ENCODE measurements at places on chromosomes 6 and 20.

- H3K4me1 ChIP-seq: no peaks in the 10 kb centered on the region
- H3K27ac ChIP-seq: no peak overlapping the region
- H3K4me3 ChIP-seq: no peak overlapping the region
- H3K36me3 ChIP-seq: no peaks in the 10 kb centered on the region
- H3K27me3 ChIP-seq: peaks cover 2% of the 10 kb centered on the region
Observed at GRCh38 chr6:169893624-169894023, 142.2 kb downstream of the ERMARD start.

DNA sequence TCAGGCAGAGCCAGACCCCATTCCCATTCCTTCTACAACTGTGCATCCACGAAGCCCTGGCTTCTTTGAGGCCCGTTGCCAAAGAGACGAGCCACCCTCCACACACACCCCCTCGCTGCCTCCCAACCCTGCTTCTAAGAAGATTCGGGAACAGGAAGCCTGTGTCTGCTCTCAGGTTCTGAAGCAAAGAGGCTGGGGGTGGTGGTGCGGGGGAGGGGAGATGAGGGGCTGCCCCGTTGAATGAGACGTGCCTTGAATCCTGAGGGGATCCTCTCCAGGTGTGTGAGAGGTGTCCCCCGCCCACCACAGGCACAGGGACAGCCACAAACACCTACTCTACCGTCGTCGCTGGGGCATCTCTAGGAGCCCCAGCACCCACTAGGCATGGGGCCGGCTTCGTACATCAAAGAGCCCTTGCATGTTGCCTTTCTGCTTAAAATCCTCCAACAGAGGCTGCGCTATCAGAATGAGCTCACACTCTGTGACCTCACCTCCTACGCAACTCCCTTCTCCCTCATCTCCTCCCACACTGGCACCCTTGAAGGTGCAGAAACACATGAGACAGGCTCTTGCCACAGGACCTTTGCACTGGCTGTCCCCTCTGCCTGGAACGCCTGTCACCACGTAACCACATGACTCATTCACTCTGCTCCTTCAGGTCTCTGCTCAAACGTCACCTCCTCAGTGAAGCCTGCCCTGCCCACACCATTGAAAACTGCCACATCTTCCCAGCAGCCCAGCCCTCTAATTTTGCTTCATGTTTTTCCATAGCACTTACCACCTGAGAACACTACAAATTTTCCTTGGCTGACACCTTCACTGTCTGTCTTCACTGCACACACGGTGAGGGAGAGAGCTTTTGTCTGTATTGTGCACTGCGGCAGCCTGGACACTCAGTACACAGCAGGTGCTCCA is 58.5 kb downstream of the PREX1 start:
- no peak for DNase-seq
- H3K27me3 ChIP-seq: no peaks in the 10 kb centered on the region
- no peaks in the 10 kb centered on the region for H3K36me3 ChIP-seq
- no peak overlapping the region for H3K4me3 ChIP-seq
- peaks cover 81% of the 10 kb centered on the region for H3K4me1 ChIP-seq

GRCh38 chr6:2237001-2237400 is 8.4 kb downstream of the GMDS start:
- peaks cover 3% of the 10 kb centered on the region for H3K36me3 ChIP-seq
- H3K4me3 ChIP-seq: no peak overlapping the region
- H3K27me3 ChIP-seq: no peaks in the 10 kb centered on the region
- H3K4me1 ChIP-seq: no peaks in the 10 kb centered on the region
- H3K27ac ChIP-seq: no peak overlapping the region

DNA sequence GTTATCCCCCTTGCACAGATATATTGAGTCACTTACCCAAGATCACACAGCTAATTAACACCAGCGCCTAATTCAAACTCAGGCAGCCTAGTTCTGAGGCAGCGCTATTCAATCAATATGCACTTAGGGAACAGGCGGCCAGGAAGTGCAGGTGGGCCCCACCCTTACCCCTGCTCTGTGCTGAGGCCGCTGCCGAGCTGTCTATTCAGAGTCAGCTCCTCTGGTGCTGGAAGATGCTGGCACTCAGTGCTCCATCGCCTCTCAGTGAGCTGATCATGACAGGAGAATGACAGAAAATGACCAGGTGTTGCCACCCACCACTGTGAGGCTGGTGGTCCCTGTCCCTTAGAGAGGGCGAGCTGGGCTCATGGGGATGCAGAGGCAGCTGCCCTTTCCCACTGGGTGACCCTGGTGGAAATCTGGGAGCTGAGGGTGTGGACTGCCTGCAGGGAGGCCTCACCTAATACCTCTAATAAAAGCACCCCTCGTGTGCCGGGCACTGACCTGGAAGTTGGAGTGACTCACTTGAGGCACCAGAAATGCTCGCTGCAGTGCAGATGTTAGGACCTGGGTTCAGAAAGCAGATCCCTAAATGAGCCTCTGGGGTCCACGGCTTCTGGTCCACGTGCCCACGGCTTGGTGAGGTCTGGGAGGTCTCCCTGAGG is 42.5 kb upstream of the CD93 start:
- no peaks in the 10 kb centered on the region for H3K27me3 ChIP-seq
- H3K4me1 ChIP-seq: peaks cover 35% of the 10 kb centered on the region
- H3K36me3 ChIP-seq: no peaks in the 10 kb centered on the region
- no peak for DNase-seq
- H3K27ac ChIP-seq: no peak overlapping the region

DNA sequence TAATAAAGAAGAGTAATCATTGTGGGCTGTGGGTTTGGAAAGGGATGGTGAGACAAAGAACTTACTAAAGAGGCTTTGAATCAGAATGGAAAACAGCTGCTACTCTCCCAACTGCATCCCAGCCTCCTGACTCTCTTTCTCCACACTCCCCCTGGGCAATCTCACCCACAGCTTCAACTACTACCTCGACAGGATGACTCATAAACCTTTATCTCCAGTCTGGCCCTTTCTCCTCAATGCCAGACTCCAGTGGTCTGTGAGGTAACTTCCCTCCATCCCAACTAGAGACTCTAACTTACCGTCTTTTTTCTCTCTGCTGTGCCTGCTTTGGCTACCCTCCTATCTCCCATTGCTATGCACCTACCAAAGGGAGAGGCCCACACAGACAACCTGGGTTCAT is 135.3 kb upstream of the RREB1 start:
- no peak overlapping the region for H3K4me3 ChIP-seq
- DNase-seq: no peak
- no peaks in the 10 kb centered on the region for H3K27me3 ChIP-seq
- H3K36me3 ChIP-seq: no peaks in the 10 kb centered on the region
- H3K27ac ChIP-seq: no peak overlapping the region
- H3K4me1 ChIP-seq: no peaks in the 10 kb centered on the region

- no peak overlapping the region for H3K27ac ChIP-seq
- H3K27me3 ChIP-seq: no peaks in the 10 kb centered on the region
- peak; percentile 77 for DNase-seq
- no peak overlapping the region for H3K4me3 ChIP-seq
- peaks cover 49% of the 10 kb centered on the region for H3K4me1 ChIP-seq
- no peaks in the 10 kb centered on the region for H3K36me3 ChIP-seq
Observed at GRCh38 chr6:14635934-14636591, 518.5 kb downstream of the CD83 start.

- no peak overlapping the region for H3K27ac ChIP-seq
- H3K27me3 ChIP-seq: no peaks in the 10 kb centered on the region
- no peak overlapping the region for H3K4me3 ChIP-seq
- peaks cover 5% of the 10 kb centered on the region for H3K36me3 ChIP-seq
- no peak for DNase-seq
- peaks cover 2% of the 10 kb centered on the region for H3K4me1 ChIP-seq
Observed at GRCh38 chr6:33081098-33081824, 5.5 kb downstream of the HLA-DPB1 start.

- DNase-seq: no peak
- peaks cover 7% of the 10 kb centered on the region for H3K4me1 ChIP-seq
- no peak overlapping the region for H3K27ac ChIP-seq
- no peaks in the 10 kb centered on the region for H3K27me3 ChIP-seq
- H3K36me3 ChIP-seq: no peaks in the 10 kb centered on the region
Observed at GRCh38 chr6:43708860-43709653, 21.5 kb upstream of the MRPS18A start.

DNA sequence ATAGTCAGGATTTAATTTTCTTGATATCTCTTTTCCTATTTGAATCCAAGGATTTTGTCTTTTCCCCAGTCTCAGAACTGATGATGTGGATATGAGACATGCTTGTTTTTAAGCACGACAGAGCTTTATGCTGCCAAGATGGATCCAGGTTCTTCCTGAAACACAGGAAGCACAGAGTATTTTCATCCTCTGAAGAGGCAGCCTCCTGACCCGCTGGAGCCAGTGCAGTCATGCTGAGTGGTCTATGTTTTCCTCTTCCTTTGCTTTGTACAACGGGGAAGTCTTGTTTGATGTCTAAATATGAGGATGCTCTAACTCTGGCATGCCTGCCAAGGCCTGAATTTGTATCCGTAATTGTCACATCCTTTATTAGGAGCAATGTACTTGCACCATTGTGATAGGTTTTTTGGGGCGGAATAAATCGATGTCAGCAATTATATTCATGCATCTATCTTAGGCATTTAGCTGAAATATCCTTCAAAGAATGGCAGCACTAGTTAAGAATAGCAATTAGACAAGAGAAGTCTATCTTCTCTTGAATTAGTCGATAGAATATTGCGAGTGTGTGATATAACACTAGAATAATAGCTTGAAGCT is 407.1 kb upstream of the JAG1 start:
- no peaks in the 10 kb centered on the region for H3K4me1 ChIP-seq
- no peaks in the 10 kb centered on the region for H3K36me3 ChIP-seq
- H3K27ac ChIP-seq: no peak overlapping the region
- no peak for DNase-seq

DNA sequence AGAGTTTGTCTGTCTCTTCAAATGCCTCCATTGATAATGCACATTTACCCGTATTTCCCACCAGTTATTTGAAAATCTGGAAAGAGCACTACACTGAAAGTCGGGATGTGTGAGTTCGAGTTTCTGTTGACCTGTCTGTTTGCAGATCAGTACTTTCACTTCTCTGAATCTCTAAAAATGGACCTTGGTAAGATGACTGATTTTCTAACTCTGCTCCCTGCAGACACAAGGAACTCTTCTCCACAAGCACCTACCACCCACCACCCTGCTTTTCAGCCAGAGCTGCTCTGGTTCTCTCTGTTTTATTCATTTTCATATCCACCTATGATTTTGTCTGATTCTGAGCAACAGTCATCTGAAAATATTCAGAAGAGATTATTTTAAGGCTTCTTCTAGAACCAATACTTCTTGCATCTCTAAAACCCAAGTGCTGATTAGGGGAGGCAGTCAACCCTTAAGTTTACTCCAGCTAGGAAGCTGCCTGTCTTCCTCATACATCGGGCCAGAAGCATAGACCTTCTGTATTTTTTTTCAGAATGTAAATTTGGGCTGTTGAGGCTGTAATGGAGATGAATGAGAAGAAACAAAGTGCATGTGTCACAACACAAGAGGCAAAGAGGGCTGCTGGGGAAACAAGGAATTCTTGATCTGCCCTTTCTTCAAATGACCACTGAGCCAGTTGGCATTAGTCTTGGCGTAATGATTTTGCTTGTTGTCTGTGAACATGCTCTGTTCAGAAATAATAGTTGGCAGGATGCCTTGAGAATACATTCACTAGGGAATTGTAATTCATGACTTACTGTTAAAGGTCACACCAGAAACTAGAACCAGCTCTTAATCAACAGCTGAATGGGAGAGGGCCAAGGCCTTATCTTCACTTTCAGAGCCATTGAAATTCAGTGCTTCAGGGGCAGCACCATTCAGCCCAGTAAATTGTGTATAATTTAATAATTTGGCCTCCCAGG is 85.4 kb upstream of the MYLIP start:
- no peak for DNase-seq
- no peak overlapping the region for H3K27ac ChIP-seq
- no peaks in the 10 kb centered on the region for H3K27me3 ChIP-seq
- H3K36me3 ChIP-seq: no peaks in the 10 kb centered on the region
- H3K4me1 ChIP-seq: no peaks in the 10 kb centered on the region
- H3K4me3 ChIP-seq: no peak overlapping the region

GRCh38 chr20:43837856-43838702 is 76.6 kb upstream of the TOX2 start:
- H3K27ac ChIP-seq: no peak overlapping the region
- no peaks in the 10 kb centered on the region for H3K4me1 ChIP-seq
- DNase-seq: no peak
- no peaks in the 10 kb centered on the region for H3K36me3 ChIP-seq
- H3K27me3 ChIP-seq: no peaks in the 10 kb centered on the region

GRCh38 chr6:134602123-134602522 is 284.2 kb upstream of the SGK1 start:
- H3K27me3 ChIP-seq: no peaks in the 10 kb centered on the region
- no peaks in the 10 kb centered on the region for H3K4me1 ChIP-seq
- no peak overlapping the region for H3K4me3 ChIP-seq

- no peaks in the 10 kb centered on the region for H3K36me3 ChIP-seq
- no peaks in the 10 kb centered on the region for H3K27me3 ChIP-seq
- no peaks in the 10 kb centered on the region for H3K4me1 ChIP-seq
- no peak overlapping the region for H3K27ac ChIP-seq
Observed at GRCh38 chr6:5339786-5340185, 78.5 kb downstream of the FARS2 start.

DNA sequence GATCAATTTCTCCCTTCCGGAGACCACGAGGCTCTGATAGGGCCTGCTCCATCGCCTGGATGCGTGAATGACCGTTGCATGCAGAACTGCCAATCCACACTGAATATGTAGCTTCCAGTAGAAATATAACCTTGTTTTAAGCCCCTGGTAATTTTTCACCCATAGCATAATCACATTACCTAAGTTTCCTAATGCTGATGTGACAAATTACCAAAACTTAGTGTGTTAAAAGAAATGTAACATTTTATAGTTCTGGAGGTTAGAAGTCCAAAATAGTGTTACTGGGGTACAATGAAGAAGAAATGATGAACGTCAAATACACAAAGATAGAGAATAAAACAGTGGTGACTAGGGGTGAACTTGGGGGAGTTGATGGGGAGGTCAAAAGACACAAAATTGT is 22.0 kb upstream of the SIRPD start:
- H3K4me1 ChIP-seq: no peaks in the 10 kb centered on the region
- no peak overlapping the region for H3K27ac ChIP-seq
- peaks cover 37% of the 10 kb centered on the region for H3K27me3 ChIP-seq
- no peak overlapping the region for H3K4me3 ChIP-seq

Measured in common myeloid progenitor, CD34-positive (primary cell).